ENCODE measurements at places on chromosomes 1 and 21.

- H3K27me3 ChIP-seq = no peaks in the 10 kb centered on the region
- no peak for DNase-seq
- peak overlapping the region; percentile 95 for H3K4me3 ChIP-seq
- peak overlapping the region; percentile 95 for H3K27ac ChIP-seq
- no peaks in the 10 kb centered on the region for H3K36me3 ChIP-seq
These were observed 519 bp downstream of the RERE start for GRCh38 chr1:8816831-8817411.

GRCh38 chr1:65002508-65003315, 36.4 kb upstream of the JAK1 start:
- no peak overlapping the region for H3K27ac ChIP-seq
- peaks cover 23% of the 10 kb centered on the region for H3K4me1 ChIP-seq
- H3K27me3 ChIP-seq = peaks cover 18% of the 10 kb centered on the region
- H3K36me3 ChIP-seq = no peaks in the 10 kb centered on the region
- peak overlapping the region; percentile 46 for H3K4me3 ChIP-seq

- H3K36me3 ChIP-seq = peaks cover 8% of the 10 kb centered on the region
- peak overlapping the region; percentile 62 for H3K27ac ChIP-seq
- H3K4me1 ChIP-seq = peaks cover 15% of the 10 kb centered on the region
These were observed 8.5 kb downstream of the KYAT3 start for GRCh38 chr1:88983791-88984559.

DNA sequence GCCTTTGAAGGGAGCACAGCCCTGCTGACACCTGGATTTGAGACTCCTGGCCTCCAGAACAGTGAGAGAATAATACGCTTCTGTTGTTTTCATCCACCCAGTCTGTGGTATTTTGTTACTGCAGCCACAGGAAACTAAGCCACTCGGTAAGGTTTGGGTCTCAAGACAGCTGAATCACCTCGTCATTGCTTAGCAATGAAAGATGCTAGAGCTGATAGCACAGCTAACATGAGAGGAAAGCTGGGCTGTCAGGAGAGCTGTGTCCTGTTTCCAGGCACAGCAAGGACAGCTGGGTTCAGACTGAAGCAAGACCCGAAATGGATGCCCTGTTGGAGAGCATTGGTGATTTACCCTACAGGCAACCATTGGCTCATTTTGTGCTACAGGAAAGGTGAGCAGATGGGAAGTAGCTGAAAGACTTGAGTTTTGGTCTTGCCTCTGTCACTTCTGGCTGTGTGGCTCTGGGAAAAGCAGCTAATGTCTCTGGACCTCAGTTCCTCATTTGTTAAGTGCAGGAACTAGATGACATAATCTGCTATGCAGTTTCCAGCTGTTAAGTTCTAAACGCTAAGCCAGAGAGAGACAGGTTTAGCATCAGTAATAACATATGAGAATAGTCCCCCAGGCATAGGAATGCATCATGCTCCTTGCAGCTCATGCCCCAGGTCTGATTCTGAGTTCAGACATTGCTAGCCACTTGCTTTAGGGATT, 58.0 kb downstream of the CLIC6 start:
- DNase-seq = no peak
- no peak overlapping the region for H3K4me3 ChIP-seq
- H3K27ac ChIP-seq = no peak overlapping the region
- no peaks in the 10 kb centered on the region for H3K36me3 ChIP-seq

GRCh38 chr1:18217398-18218043, 109.9 kb downstream of the IGSF21 start:
- no peaks in the 10 kb centered on the region for H3K36me3 ChIP-seq
- no peaks in the 10 kb centered on the region for H3K4me1 ChIP-seq
- no peaks in the 10 kb centered on the region for H3K27me3 ChIP-seq
- no peak overlapping the region for H3K27ac ChIP-seq
- H3K4me3 ChIP-seq = no peak overlapping the region

- DNase-seq = no peak
- no peaks in the 10 kb centered on the region for H3K36me3 ChIP-seq
- H3K27ac ChIP-seq = no peak overlapping the region
These were observed 175.9 kb downstream of the PAPPA2 start for GRCh38 chr1:176638713-176639526.

GRCh38 chr1:63569640-63570316, 23.4 kb upstream of the PGM1 start:
- no peaks in the 10 kb centered on the region for H3K4me1 ChIP-seq
- no peak for DNase-seq
- no peak overlapping the region for H3K4me3 ChIP-seq
- no peaks in the 10 kb centered on the region for H3K27me3 ChIP-seq
- H3K27ac ChIP-seq = no peak overlapping the region

DNA sequence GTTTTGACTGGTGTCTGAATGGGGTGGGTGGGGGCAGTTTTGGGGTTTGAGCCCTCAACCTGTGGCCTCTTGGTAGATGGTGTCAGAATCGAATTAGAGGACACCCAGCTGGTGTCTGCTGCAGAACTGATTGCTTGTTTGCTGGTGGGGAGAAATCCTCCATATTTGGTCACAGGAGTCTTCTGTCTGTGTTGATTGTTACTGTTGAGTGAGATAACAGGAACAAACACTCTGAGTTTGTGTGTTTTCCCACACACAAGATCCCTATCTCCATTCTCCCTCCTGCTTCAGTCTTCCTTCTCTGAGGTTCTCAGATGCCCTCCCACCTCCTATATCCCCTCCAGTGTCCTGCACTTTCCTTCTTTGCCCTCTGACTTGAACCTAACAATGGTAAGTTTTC, 19.1 kb upstream of the CGN start:
- H3K27ac ChIP-seq = no peak overlapping the region
- no peak for DNase-seq
- no peak overlapping the region for H3K4me3 ChIP-seq
- no peaks in the 10 kb centered on the region for H3K27me3 ChIP-seq
- no peaks in the 10 kb centered on the region for H3K36me3 ChIP-seq

GRCh38 chr1:17582124-17582774, 42.8 kb downstream of the ARHGEF10L start:
- H3K4me3 ChIP-seq = no peak overlapping the region
- no peaks in the 10 kb centered on the region for H3K4me1 ChIP-seq
- no peaks in the 10 kb centered on the region for H3K36me3 ChIP-seq
- DNase-seq = no peak
- H3K27me3 ChIP-seq = no peaks in the 10 kb centered on the region

DNA sequence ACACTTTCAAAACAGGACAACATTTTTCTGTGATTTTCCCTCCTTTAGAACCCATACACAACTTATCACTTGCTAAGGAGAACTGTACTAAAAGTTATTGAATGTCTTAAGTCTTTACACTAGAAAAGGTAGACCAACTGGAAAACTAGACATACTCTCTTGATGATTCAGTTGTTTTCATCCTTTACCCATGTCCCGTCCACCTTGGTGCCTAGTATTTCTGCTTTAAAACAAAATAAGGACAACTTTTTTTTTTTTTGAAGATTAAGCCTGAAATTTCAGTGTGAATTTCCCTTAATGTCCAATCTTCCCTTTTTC, 4.5 kb downstream of the CDKN2C start:
- peaks cover 39% of the 10 kb centered on the region for H3K4me1 ChIP-seq
- no peak for DNase-seq
- no peaks in the 10 kb centered on the region for H3K36me3 ChIP-seq
- H3K4me3 ChIP-seq = no peak overlapping the region
- peaks cover 67% of the 10 kb centered on the region for H3K27me3 ChIP-seq

GRCh38 chr1:150056407-150056806, 11.2 kb upstream of the VPS45 start:
- no peak overlapping the region for H3K27ac ChIP-seq
- H3K36me3 ChIP-seq = no peaks in the 10 kb centered on the region
